ENCODE measurements at places on chromosomes 3 and 15. TPM values are rescaled to one million over a fixed set of nuclear protein-coding genes. Genes with fewer than 3 reads are reported as not detected.

AMIGO3 gene
- not detected for total RNA-seq

EOMES gene
- total RNA-seq, result 0.16 TPM

P3H2 gene
- total RNA-seq, result 13.9 TPM

ATP10A gene
- total RNA-seq, result 10.6 TPM

NAA50 gene
- 118 TPM for total RNA-seq

CHRM5 gene
- total RNA-seq, result not detected

CCR3 gene
- total RNA-seq, result not detected

SLC2A2 gene
- total RNA-seq, result not detected

SMCO1 gene
- total RNA-seq, result not detected

DHX36 gene
- total RNA-seq, result 94.9 TPM

DNA sequence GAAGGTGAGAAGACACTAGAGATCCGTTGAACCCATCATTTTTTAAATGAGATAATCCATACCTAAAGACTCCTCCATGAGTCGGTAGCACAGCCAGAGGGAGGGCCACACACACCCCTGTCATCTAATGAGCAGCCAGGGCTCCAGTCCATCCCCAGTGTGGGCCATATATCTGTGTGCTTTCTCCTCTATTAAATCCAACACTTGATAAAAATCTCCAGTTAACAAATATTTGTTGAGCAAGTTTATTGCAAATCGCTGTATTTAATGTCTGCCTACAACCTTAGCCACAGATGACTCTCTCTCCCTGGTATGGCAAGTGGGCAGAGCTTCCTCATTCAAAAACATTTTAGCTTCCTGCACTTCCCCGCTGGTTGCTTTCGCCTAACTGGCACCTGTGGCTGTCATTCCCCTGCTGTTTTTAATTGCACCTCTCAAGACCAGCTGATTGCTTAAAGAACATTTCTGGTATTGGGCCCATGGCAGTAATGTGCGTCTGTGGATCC, 82.8 kb downstream of the SMAD3 start:
- no peak for DNase-seq

- no peak for DNase-seq
Measured at GRCh38 chr15:99845009-99845408, 111.8 kb upstream of the LYSMD4 start.

GRCh38 chr15:42163947-42164550, 7.6 kb upstream of the PLA2G4F start:
- DNase-seq, result no peak

DNA sequence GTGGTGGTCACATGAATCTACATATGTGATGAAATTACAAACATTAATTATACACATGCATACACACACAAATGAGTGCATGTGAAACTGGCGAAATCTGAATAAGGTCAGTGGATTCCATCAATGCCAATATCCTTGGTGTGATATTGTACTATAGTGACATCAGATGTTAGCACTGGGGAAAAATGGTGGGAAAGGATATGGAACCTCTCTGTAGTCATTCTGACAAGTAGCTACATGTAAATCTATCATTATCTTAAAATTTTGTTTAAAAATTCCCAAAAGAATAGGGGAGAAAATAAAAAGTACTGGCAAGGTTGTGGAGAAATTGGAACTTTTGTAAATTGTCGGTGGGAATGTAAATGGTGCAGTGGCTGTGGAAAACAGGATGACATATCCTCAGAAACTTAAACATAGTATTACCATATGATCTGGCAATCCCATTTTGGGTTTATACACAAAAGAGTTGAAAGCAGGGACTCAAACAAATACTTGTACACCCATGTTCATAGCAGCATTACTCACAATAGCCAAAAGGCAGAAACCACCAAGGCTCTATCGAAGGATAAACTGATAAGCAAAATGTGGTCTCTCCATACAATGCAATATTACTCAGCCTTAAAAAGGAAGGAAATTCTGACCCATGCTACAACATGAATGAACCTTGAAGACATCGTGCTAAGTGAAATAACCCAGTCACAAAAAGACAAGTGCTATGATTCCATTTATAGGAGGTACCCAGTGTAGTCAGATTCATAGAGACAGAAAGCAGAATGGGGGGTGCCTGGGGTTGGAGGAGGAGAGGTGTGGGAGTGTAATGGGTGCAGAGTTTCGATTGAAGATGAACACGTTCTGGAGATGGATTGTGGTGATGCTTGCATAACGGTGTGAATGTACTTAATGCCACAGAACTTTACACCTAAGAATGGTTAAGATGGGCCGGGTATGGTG, 25.3 kb upstream of the HRH1 start:
- no peak for DNase-seq

DNA sequence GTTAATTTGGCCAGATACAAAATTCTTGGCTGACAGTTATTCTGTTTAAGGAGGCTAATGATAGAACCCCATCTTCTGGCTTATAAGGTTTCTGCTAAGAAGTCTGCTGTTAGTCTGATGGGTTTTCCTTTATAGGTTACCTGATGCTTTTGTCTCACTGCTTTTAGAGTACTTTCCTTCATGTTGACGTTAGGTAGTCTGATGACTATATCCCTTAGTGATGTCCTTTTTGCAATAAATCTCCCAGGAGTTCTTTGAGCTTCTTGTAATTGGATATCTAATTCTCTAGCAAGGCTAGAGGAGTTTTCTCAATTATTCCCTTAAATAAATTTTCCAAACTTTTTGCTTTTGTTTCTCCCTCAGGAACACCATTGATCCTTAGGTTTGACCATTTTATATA, 114.1 kb upstream of the CDIN1 start:
- no peak for DNase-seq

- peak; percentile 77 for DNase-seq
Measured at GRCh38 chr3:159988617-159989271, at the start of gene IL12A. Gene IL12A, plus strand, starts transcription at chr3:159988835.

DNA sequence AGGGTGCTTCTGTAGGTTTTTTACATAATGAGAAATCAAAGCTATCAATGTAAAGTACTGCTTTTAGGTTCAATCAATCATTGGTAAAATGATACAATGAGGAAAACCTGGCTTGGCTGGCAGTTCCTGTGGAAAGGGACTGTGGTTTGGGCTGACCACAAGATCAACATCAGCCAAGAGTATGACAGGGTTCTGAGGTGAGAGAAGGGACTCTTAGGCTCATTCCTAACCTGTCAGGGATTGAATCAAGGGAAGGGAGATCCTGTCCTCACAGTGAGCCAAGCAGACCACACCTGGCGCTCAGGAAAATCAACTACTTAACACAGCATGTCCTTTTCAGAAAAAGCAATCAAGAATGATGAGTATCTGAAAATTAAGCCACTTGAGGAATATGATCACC, 111.1 kb downstream of the MAGI1 start:
- no peak for DNase-seq

GRCh38 chr3:37183375-37183831, 9.0 kb upstream of the LRRFIP2 start:
- no peak for DNase-seq

- DNase-seq, result no peak
Measured at GRCh38 chr3:119974656-119975055, 119.6 kb downstream of the GSK3B start.

- no peak for DNase-seq
Measured at GRCh38 chr15:36605604-36606263, 26.3 kb downstream of the CDIN1 start.

DNA sequence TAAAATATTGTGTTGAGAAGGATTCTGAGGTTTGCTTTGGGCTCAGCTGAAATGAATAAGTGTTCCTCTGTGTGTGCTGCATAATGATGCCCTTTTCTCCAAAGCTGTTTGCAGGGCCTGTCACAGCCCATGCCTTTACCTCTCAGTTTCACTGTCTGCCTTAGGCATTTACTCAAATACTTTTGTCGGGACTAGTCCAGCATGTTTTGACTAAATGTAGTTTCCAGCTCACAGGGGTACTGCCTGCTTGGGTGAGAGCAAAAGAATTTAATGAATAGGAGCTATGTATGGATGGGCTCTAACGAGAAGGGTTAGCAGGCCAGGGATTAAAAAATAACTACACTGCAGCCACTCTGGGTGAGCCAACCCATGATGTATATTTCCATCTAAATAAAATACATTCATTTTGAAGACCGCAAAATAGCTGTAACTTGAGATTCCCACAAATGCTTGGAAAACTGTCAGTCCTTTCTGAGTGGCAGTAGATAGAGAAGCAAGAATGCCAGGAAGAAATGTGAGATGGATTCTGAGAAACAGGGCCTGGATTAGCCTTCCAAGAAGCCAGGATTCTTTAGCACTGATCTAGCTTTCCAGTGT, 549.2 kb upstream of the TBL1XR1 start:
- no peak for DNase-seq
